ENCODE measurements at places on chromosomes 4 and X.

- peak; percentile 75 for DNase-seq
These were observed 1.0 kb upstream of the PDGFRA start for GRCh38 chr4:54228056-54228527.

DNA sequence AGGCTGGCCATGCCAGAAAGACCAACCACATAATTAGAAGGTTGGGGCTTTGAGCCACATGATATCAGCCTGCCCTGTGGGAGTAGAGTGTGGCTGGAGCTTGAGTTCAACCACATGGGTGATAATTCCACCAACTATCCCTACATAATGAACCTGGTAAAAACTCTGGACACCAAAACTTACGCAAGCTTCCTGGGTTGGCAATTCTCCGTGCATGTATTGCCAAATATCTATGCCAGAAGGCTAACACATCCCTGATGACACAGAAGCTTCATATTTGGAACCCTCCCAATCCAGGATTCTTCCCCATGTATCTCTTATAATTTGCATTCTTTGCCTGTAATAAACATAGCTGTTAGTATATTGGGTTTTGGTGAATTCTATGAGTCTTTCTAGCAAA lies 68.2 kb downstream of the FUNDC1 start:
- DNase-seq, result no peak

GRCh38 chrX:140822861-140823260 lies 113.3 kb downstream of the LINC00632 start:
- no peak for DNase-seq

DNA sequence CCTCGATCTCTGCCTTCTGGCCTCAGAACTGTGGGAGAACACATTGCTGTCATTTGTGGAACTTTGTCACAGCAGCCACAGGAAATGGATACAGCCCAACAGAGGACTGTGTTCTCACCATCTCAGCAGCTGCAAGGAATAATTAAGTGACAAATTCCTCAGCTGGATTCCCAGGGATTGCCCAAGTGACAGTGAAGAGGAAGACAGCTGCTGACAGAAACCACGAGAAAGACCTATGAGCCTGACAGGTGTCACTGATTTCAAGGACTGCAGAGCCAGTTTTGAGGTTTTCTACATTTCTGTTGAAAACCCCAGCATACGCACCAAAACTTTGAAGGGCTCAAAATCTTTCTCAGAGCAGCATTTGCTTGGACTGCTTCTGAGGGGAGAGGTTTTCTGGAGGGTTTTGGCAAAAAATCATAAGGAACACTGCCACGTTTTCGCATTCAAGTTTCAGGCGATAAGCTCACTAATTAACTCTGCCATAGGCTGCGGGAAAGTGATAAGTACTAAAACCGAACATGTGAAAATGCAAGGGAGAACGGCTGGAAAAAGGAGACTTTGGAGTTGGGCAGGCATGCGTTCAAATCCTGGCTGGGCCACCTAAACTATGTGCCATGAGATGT lies 88.8 kb downstream of the DRD5 start:
- DNase-seq, result no peak

DNA sequence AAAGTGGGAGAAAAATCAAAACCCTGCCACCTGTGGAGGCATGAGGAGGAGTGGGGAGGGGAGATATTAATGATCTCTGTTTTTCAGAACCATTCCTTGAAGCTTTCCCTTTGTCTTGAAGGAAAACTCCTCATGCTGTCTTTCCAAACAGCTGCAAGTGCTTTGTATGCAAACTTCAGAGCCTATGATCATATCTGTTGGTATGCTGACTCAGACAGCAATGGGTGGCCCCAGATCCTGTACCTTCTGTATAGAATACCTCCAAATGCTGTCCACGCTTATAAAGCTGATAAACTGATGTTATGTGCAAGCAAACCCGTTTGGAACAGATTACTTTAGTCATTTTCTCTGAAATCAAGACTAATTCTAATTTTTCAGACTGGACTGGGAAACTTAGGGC lies 31.9 kb downstream of the BMP15 start:
- DNase-seq, result no peak

DNA sequence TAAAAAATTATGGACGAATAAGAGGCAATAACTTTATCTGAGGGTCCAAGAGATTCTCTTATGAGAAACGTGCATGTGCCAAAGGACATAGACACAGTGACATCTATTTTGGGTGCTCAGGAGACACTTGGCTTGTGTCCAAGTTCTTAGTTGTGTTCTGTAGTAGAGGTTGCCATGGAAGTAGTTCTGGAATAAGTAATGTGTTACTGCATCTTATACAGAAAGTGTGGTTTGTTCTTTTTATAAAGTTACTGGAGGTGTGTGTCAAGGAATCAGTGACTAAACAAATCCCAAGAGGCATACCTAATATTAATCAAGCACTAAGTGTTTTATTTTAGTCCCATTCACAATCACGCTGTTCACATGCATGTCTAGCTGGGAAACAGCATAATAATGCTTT lies 305.7 kb downstream of the ARHGAP24 start:
- no peak for DNase-seq

GRCh38 chrX:103774070-103774642 lies 2.5 kb upstream of the PLP1 start:
- no peak for DNase-seq

- DNase-seq, result no peak
These were observed 726.5 kb downstream of the FAM133A start for GRCh38 chrX:94400488-94400887.

- no peak for DNase-seq
These were observed 6.7 kb downstream of the GPR34 start for GRCh38 chrX:41695426-41695825.

- no peak for DNase-seq
These were observed 881.8 kb upstream of the PCDH10 start for GRCh38 chr4:132267321-132267720.

Data from amniotic stem cell (primary cell).